ENCODE measurements at places on chromosomes 12 and 14.

- no peak for DNase-seq
These were observed 186.6 kb upstream of the EEA1 start for GRCh38 chr12:93115646-93116045.

DNA sequence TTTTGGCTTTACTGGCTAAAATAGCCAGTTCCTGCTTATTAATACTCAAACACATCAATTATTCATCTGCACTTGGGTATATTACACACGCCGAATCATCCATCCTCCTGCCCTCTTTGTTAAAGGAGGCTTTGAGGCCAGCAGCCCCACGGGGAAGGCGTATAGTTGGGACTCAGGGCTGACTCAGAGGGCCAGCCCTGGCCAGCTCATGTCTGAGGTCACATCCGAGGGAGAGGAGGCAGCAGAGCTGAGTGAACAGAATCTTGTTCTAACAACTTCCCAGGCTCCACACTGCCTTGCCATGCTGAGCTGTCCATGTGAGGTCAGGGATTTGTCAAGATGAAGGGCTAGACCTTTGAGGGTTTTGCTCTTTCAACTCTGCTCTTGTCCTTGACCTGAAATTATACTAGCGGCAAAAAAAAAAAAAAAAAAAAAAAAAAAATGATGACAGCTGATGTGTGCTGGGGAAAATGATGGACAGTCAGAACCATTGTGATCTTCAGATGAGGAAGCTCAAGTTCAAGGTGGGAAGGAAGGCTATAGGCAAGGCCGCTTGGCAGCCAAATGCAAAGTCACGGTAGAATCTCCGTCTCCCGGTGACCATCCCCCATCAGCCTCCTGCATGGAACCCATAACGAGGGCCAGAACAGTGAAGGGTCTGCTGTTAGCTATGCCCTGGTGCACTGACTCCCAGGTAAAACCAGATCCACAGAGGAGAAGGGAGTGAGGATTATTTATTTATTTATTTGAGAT, 12.5 kb upstream of the MARK3 start:
- DNase-seq, result no peak

DNA sequence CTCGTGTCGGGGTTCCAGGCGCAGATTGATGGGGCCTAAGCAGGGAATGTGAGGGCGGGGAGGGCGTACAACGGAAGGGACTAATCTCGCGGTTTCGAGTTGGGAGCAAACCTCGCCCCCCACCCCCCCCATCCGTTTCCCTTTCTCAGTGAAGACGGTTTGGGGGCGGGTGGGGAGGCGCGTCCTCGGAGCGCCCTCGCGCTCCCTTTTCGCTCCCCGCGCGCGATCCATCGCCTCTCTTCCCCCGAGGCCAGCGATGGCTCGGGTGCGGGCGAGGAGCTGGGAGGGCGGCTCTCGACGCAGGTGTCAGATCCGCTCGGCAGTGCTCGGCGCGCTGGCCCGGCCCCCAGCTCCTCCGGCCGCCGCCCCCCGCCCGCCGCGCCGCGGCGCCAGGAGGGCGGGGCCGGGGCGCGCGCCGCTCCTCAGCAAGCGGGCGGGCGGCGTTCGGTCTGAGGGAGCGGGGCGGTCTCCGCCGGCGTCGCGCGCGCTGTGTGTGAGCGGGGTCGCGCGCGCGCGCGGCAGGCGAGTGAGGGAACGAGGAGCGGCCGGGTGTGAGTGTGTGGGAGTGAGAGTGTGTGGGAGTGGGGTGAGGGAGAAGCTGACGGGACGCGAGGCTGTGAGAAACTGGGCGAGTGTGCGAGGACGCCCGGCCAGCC, at the start of gene RIMKLB:
Gene RIMKLB, plus strand, starts transcription at position 516 of the 656 bp plus-strand sequence. CDS start 15,876 bp downstream, outside the sequence.
- peak; percentile 88 for DNase-seq

DNA sequence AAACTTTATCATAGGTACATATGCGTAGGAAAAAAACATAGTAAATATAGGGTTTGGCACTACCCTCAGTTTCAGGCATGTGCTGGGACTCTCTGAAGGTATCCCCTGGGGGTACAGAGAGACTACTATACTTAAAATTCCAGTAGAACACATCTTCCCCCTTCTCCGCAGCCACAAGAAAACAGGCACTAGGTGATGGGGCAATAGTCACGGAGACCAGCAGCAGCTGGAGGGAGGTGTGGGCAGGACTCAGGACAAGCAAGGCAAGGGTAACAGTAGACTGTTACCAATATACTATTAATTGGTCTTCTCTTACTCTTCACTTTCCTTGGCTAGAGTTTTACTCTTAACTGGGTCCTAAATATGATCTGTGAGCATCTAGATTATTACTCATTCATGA, 4.6 kb upstream of the PAPOLA start:
- no peak for DNase-seq

DNA sequence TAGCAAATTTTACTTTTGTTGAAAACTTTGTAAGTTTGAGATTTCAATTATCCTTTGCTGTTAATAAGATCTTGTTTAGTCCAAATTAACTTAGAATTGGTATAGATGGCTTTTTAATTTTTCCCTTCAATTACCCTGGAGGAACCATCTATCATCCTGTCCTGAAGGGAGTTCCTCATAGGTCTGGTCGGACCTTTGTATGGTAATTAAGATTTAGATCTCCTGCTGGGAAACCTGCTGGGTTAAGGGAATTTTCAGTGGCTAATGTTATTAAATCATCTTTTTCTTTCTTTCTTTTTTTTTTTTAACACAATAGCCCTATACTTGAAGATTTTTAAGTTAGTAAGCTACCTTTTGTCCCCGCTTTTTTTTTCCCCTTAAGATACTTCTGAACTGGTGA, 63.0 kb upstream of the PRMT8 start:
- no peak for DNase-seq

GRCh38 chr14:54894995-54895394, 7.6 kb downstream of the GCH1 start:
- DNase-seq, result no peak

- DNase-seq, result no peak
These were observed 47.8 kb upstream of the EML1 start for GRCh38 chr14:99745307-99745951.

DNA sequence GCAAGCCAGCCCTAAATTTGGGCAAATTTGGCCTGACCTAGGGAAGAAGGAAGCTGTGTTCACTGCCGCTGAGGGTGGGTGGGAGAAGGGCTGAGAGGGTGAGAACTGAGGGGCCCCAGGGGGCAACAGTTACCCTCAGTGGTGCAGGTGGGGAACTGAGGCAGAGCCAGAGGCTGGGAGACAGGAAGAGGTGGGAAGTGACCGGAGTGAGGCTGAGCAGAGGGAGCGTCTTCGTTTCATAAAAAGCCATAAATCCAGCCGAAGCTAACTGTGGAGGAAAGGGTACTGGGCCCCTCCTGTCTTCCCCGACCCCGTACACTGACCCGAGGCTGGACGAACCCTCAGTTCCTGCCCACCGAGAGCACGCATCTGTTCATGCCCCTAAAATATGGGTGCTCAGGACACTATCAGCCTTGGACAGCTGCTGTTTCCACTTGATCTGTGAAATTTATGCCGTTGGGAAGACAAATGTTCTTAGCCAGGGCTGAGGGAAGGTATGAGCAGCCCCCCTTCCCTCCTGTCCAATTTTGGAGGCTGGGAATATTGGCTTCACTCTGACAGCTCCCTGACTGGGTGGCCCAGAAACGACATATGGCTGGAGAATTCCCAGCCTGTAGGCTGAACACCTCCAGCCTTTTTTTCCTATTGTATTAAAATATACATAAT, 116.5 kb downstream of the KIF26A start:
- no peak for DNase-seq

DNA sequence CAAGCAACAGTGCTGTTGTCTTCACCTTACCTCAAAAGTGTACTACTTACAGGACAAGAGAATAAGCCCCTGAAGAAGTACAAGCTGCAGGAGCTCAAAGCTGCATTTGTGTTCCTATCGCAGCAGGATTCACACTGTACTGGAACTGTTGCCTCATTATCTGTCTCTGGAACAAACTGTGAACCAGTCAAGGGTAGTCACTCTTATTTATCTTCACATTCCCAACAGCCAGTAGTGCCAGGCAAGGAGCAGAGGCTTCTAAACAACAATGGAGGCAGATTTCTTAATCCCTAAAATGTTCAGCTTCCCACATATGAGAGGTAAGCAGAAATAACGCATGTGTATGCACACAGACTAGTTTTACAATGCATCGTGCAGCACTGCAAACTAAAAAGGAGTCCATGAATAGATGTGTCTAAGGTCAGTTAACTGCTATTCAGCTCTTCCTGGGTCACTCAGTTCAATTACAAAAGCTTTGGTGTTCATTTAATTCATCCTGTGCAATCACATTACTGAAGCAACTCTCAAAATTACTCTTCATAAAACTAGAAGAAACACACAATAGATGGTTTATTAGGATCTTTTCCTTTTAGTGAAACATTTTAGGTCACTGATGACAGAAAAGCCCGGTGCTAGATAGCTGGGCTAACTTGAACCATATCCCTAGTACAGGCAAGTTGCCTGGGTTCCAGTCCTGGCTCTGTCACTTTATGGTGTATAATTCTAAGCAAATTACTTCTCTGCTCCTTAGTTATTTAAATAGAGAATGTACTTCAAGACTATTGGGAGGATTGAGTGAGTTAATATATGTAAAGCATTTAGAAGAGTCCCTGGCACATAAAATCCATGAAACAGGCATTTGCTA, 2.7 kb downstream of the APPL2 start:
- DNase-seq, result no peak

DNA sequence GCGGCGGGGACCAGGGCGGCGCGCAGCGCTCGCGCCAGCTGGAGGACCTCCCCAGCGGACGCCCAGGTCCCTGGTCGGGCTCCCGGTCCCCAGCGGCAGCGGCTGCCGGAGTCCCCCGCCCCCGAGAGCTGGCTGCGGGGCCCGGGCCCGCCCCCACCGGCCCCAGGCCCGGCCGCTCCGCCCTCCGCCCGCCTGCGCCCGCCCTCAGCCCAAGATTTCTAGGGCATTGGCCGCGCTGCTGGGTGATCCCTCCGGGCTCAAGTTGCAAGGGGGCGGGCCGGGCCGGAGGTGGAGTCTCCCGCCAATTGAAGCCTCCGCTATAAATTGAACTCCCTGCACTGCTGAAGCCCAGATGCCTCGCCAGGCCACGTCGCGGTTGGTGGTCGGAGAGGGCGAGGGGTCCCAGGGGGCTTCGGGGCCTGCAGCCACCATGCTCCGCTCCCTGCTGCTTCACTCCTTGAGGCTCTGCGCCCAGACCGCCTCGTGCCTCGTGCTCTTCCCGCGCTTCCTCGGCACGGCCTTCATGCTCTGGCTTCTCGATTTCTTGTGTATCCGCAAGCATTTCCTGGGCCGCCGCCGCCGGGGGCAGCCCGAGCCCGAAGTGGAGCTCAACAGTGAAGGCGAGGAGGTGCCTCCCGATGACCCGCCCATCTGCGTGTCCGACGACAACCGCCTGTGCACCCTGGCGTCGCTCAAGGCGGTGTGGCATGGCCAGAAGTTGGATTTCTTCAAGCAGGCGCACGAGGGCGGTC, at the start of gene DIO3:
Gene DIO3, plus strand, starts transcription at position 351 of the 752 bp plus-strand sequence.
- peak; percentile 28 for DNase-seq

- DNase-seq, result no peak
These were observed 13.5 kb upstream of the ATF1 start for GRCh38 chr12:50750366-50750765.

GRCh38 chr14:65302571-65303189, 109.8 kb upstream of the FUT8 start:
- peak; percentile 35 for DNase-seq

DNA sequence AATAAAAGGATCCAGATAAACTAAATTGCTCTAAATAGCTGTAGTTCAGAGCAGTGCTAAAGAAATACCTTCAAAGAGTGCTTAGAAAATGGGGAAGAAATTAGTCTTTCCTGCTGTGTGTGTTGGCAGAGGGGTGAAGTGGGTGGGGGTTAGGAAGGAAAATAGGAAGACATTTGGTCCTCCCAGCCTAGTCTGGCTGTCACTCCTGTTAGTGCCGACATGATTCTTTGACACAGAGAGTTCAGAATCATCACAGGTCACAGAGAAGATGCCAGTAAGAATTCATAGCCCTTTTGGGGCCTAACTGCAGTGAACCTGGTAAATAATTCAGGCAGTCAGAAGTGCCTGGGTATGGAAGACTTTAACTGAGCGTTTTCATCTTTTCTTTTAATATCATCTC, 74.8 kb downstream of the FLRT2 start:
- no peak for DNase-seq

GRCh38 chr12:96400631-96401075, 414 bp upstream of the CDK17 start:
- DNase-seq, result peak; percentile 52

DNA sequence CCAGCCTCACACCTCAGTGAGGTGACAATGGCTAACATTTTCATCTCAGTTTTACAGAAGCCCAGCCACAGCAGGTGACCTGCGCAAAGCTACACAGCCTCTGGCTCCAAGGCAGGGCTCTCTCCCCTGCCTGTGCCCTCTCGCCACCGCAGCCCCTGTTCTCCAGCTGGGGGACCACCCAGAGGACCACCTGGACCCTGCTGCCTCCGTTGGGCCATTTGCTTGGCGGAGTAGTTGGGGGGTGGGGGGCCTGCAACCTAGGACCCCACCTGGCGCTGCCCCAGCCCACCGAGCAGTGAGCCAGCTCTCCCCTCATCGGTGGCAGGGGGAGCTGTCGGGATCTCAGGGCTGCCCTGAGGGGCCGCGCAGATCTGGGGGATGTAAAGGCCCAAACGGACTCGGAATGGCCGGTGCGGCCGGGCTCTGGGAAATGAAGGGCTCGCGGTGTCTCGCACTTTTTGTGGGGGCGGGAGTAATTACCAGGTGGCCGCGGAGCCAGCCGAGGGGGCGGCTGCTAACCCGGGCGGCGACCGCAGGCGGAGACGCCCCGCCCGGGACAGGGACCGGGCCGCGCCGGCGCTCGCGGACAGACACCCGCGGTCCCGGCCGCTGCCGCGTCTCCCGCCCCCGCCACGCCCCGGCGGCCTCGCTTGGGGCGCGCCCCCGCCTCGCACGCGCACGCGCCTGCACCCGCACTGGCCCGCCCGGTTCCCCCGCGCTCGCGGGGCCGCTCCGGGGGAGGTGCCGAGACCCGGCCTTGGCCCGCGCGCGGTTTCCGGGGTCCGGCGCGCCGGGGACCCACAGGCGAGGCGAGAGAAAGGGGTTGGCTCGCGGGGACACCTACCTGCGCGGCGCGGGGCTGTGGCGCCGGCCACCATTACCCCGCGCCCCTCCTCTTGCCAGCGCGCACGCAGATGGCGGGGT, 8.6 kb upstream of the GPR68 start:
- no peak for DNase-seq

DNA sequence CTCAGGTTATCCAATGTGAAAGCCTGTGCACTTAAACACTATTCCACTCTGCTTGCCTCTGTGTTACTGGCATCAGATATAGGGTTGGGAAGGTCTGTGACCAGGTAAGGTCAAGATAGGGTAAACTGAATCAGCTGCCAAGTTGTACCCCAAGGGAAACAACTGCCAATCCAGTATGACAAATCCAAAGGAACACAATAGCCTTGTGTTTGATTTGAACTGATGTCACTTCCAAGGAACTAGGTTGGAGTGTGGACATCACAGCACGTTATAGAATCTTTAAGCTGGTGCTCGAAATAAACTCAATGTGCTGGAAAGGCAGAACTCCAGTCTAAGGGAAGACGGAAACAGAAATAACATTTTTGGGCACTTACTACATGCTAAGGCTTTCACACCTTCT, 223.4 kb upstream of the BTG1 start:
- DNase-seq, result no peak

DNA sequence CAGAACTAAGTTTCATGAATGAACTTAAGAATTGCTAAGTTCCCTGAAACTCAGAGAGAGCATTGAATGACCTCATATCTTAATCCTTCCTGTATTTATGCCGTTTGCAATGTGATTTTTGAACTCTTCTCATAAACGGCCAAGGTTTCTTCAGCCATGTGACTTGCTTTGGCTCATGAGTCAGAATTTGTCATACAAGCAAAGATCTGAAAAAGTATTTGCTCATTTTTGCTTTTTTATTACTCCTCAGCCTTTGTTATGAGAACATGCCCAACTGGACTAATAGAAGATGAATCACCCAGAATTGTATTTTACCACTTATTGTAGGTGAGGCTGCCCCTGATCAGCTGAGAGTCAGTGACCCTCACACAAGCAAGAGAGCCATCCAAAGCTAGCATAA, 693.8 kb downstream of the BCL11B start:
- no peak for DNase-seq
